ENCODE measurements at places on chromosomes 2 and 18.

GRCh38 chr2:231617059-231617926, 24.6 kb downstream of the TEX44 start:
- no peak for DNase-seq

- peak; percentile 56 for DNase-seq
These were observed 150.2 kb upstream of the NFATC1 start for GRCh38 chr18:79245517-79246001.

- no peak for DNase-seq
These were observed 419.6 kb downstream of the NRXN1 start for GRCh38 chr2:50612306-50612705.

GRCh38 chr18:40235323-40235722, 1719.7 kb upstream of the PIK3C3 start:
- no peak for DNase-seq

DNA sequence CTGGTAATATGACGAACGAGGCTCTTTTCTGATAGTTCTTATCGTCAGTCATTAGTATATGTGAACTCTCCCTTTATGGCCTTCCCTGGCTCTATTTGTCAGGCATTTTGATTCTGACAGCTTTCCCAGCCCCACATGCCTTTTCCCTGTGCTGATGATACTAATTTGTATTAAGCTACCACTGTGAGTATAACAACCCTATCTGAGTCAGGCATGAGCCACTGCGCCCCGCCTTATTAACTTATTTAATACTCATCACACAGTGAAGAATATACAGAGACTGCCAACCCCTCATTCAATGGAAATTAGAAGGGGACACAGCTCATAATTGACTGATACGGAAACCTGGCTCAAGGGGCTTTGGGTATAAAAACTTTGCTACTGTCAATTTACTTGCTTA, 140.0 kb downstream of the NETO1 start:
- no peak for DNase-seq

DNA sequence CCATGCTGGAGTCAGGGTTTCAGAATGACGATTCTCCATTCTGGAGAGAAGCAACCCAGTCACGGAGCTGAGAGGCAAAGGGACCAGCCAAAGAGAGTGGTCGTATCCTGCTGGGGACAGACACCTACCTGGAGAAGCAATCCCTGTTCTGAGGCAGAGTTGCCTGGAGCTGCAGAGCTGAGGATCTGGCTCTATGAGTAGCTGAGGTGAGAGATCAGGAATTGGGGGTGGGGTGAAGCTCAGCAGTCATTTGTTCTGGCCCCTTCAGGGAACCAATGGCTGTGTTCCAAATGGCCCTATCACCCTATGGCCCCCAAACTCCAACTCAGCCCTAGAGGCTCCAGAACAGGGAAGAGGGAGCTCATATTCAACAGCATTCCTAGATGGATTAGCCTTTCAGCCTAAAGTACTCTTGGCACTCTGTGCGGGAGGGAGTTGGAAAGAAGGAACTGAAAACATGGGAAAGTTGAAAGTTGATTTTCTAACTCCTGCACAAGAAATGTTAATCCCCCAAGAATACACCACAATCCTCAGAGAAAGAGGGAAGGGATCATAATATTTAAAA, 3.3 kb upstream of the ATRAID start:
- no peak for DNase-seq

GRCh38 chr2:102618452-102619413, 620 bp upstream of the SLC9A2 start:
- DNase-seq = peak; percentile 32

- no peak for DNase-seq
These were observed 437.4 kb downstream of the MEIS1 start for GRCh38 chr2:66872081-66872985.
